ENCODE measurements at places on chromosomes 11 and 22.

- DNase-seq, result no peak
Observed at GRCh38 chr11:87778357-87778756, 396.9 kb downstream of the RAB38 start.

DNA sequence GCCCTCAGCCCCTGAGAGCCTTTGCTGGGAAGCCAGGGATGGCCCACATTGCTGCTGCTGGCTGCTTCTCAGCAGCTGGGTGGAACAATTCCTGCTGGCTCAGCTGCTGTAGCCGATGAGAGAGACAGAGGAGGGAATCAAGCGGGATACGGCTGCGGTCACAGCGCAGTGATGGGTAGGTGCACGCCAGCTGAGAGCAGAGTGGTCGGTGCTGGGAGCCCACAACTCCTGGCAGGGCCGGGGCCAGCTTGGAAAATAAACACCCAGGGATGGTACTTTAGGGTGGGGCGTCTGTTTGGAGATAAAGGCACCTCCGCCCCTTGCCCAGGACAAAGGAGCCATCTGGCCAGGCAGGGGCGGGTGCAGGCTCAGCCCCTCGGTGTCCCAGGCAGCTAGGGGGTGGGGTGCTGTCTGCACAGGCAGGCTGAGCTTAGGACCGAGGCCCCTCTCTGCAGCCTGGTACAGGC is 480.5 kb downstream of the MIAT start:
- DNase-seq, result no peak

DNA sequence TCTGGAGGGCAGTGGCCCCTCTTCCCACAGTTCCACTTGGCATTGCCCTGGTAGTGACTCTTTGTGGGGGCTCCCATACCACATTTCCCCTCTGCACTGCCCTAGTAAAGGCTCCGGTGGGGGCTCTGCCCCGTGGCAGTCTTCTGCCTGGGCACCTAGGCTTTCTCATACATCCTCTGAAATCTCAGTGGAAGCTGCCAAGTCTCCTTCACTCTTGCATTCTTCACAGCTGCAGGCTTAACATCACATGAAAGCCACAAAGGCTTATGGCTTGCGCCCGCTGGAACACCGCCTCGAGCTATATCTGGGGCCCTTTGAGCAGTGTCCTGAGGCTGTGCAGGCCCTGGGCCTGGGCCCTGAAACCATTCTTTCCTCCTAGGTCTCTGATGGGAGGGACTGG is 25.3 kb downstream of the PLEKHB1 start:
- no peak for DNase-seq

- DNase-seq, result peak; percentile 50
Observed at GRCh38 chr11:57514538-57515331, 767 bp downstream of the SLC43A1 start.

- no peak for DNase-seq
Observed at GRCh38 chr11:27387362-27387761, 24.3 kb upstream of the CCDC34 start.

- no peak for DNase-seq
Observed at GRCh38 chr22:47196881-47197772, 434.7 kb downstream of the TBC1D22A start.

DNA sequence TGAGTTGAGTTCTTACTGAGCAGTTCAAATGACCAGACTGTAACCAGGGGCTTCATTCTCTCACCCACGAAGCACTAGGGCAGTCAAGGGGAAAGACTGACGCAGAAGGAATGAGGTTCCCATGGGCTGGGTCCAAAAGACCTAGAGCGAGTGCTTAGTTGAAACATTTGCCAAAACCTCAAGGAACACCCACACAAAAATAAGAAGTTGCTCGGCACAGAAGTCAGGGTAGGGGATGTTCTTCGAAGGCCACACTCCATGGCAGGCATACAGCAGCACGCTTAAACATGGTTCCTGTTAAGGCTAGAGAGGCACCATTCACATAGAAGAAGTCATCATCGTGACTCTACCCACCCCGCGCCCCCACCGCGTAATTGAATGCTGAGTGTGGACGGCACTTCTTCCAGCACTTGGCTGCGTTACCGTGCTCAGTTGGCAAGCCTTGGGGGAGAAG is 52.9 kb downstream of the TIMP3 start:
- no peak for DNase-seq

DNA sequence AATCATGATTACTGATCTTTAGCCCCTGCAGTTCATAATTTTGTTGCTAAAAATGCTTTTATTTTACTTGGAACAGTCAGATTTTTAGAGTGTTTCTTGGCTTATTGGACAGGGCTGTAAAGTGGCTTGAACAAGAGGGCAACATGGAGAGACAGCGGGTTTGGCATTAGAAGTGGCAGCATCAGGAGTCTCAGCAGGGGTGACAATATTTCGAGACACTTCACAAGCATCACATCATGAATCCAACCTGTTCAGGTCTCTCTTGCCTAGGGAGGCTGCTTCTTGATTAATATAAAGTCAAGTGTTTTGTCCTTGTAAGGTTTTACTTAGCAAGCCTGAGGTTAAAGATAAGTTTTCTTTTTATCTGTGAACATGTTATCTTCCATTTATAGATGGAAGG is 2249.5 kb downstream of the LRRC4C start:
- DNase-seq, result no peak

DNA sequence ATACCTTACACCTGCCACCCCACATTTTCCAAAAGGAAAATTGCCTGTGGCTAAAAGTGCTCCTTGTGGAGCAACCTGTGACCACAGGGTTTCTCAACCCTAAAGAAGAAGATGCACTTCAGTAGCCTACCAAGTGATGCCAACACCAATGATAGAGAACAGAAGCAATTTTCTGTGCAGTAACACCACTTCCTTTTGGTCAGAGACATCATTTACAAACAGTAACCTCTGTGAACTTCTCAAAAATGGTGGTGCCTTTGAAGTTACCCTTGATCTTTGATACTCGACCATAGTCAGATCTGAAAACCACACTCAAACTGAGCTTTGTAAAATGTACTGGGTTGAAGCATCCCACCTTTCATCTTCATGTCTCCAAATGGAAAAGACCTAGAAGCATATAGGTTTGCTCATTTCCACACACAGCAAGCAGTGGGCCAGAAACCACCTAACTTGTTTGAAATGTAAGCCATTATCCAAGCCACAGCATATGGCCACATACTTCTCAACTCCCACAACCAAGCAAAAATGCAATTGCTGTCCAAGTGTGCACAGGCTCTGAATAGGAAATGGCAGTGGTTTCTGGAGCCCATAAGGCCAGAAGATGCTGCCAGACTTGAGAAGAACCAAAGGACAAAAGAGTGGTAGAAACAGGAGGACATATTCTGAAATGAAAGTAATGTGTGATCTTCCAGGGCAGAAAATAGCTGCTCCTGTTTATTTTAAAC is 24.3 kb downstream of the MPPED2 start:
- no peak for DNase-seq

- DNase-seq, result no peak
Observed at GRCh38 chr11:5369789-5370188, 13.8 kb upstream of the OR51M1 start.

DNA sequence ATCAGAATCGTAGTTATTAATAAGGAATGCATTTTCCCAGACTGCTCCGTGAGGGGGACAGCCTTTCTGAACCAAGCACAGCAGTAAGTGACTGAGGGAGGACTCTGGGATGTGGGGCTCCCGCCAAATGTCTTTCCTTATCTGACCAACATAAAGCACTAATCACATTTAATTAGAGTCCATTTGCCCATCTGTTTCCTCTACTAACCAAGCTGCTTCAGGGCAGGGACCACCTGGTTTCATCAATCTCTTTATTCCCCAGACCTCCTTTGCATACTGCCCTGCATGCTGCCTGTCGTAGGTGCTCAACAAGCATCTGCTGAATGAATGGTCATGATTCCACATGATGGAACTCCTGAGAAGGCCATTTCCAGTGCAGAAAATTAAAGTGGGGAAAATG is 29.4 kb downstream of the SMCO4 start:
- DNase-seq, result no peak

GRCh38 chr11:61172888-61173287 is 11.7 kb upstream of the VPS37C start:
- DNase-seq, result no peak

GRCh38 chr11:123303924-123304323 is 108.9 kb upstream of the CLMP start:
- no peak for DNase-seq

DNA sequence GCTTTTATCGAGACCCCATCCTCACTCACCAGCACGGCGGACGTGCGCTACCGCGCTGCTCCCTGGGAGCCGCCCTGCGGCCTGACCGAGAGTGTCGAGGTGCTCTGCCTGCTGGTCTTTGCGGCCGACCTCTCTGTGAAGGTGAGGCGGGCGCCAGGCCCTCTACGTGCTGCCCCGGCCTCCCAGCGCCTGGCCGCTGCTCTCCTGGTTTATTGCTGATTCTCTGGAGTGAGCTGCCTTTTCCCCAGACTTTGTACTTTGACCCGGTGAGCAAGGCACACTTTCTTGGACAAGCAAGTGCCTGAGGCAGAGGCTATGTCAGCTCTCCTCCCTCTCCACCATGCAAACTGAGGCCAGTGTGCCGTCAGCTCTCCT is 6.5 kb downstream of the TPCN2 start:
- no peak for DNase-seq

DNA sequence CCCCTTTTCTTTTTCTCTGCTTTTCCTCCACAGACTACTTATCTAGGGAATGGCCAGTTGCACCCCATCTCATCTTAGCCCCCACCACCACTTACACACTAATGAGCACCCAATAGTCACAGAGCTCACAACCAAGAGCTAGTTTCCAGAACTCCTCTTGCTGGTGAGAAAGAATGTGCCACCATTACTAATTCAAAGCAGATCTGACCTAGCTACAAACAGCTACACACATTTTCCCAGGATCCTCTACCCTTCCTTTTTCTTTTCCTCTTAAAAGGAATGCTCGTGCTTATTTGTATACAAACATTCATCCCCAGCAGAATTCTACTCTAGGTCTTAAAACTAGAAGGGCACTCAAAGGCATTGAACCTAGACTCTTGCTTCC is 136.8 kb downstream of the CD44 start:
- DNase-seq, result no peak

- no peak for DNase-seq
Observed at GRCh38 chr22:27409299-27409698, 392.3 kb downstream of the MN1 start.

DNA sequence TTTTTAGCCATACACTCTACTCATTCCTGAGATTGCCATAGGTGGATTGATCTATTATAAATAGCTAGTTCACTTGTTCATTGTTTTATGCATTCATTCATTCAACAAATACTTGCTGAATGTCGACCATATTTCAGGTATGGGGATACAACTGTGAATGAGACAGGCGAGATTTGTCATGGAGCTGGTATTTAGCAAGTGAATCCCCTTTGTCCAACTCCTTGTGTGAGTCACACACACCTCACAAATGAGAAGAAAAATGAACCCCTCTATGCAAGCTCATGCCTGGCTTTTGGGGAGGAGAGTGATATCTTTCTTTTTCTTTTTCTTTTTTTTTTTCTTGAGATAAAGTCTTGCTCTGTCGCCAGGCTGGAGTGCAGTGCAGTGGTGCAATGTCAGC is 1.8 kb upstream of the AMPD3 start:
- no peak for DNase-seq

- DNase-seq, result no peak
Observed at GRCh38 chr11:62201376-62201775, 7.1 kb upstream of the SCGB2A1 start.

GRCh38 chr22:29073618-29074275 is 912 bp downstream of the KREMEN1 start:
- DNase-seq, result no peak

DNA sequence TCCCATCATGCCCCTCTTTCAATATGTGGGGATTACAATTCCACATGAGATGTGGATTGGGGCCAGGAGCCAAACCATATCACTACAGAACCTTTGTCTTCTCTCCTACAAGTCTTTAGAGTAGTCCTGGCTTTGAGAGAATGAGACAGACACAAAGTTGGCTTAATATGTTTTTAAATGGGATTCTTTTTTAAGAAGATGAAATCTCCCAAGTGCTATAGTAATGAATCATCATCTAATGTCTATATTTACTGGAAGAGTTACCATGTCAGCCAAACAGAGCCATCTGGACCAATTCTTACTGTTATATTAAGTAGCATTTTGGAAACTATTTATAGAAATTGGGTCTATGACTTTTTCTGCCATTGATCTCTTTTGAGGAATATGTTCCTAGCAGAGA is 38.1 kb upstream of the CARD18 start:
- no peak for DNase-seq

- no peak for DNase-seq
Observed at GRCh38 chr11:18000760-18001159, 12.1 kb downstream of the SERGEF start.

DNA sequence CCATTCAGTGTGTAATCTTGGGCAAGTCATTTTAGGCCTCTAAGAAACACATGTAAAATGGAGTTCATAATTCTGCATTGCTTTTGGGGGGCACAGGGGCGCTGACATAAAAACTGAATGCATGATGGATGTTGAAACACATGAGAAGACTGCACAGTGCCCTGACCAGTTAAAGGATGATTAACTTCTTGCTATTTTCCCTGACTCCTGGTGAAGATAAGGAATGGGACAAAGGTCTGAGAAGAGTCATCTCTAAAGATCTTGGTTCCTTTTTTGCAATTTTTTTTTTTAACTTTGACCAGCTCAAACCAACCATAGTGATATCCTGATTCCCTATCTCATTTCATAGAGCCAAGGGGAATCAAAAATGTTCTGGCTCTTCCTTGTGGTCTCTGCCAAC is 134.9 kb upstream of the TENM4 start:
- DNase-seq, result no peak

- DNase-seq, result no peak
Observed at GRCh38 chr22:36536717-36537116, 7.8 kb upstream of the EIF3D start.

GRCh38 chr11:11149671-11150459 is 203.2 kb downstream of the CSNK2A3 start:
- no peak for DNase-seq

GRCh38 chr11:71129624-71130023 is 122.8 kb downstream of the SHANK2 start:
- no peak for DNase-seq

GRCh38 chr22:44942979-44943700 is 66.7 kb downstream of the PHF21B start:
- DNase-seq, result no peak

DNA sequence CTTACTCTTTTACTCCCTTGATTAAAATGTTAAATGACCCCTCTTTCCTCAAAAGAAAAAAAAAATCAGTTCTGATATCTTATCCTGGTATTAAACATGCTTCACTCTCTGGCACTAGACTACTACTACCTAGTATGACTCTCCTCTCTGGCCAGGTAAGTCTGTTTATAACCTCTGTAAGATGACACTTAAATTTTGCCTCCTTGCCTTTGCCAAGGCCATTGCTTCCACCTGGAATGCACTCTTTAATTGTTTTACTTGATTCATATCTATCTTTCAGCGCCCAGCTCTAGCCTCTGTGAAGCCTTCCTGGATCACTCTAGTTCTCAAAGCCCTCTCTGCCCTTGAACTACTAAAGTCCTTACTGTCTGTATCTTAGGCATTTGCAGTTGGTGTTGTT is 170.4 kb downstream of the ETS1 start:
- DNase-seq, result no peak
